Naive thymus-derived CD8-positive, alpha-beta T cell (primary cell): ENCODE measurements at places on chromosomes 6 and 20.
A peak's percentile ranks its signal among the peaks of the same experiment; 100 is the strongest.

GRCh38 chr6:12235341-12235740 is 54.8 kb upstream of the EDN1 start:
- no peak for DNase-seq

DNA sequence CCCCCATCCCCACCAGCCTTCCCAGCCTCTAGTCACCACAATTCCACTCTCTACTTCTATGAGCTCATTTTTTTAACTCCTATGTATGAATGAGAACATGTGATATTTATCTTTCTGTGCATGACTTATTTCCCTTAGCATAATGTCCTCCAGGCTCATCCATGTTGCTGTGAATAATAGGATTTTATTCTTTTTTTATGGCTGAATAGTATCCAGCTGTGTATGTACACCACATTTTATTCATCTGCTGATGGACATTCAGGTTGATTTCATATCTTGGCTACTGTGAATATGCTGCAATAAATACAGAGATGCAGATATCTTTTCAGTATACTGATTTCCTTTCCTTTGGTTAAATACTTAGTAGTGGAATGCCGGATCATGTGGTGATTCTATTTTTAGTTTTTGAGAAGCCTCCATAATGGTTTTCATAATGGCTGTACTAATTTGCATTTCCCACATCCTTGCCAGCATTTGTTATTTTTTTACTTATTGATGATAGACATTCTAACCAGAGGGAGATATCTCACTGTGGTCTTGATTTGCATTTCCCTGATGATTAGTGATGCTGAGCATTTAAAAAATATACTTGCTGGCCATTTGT is 194.9 kb downstream of the PACRG start:
- no peak for DNase-seq

DNA sequence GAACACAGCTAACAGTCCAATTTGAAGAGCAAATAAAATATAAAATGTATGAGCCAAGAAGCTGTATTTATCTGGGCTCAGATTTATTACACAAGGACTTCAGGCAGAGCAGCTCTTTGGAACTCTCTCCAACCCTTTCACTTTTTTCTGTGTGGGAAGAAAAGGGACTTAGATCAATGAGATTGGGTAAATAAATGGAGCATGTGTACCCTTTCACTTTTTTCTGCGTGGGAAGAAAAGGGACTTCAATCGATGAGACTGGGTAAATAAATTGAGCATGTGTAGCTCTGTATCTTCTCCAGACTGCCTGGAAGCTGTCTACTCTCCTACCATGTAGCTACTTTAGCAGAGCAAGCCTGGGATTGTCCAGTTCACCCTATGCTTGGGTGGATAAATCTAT is 10.7 kb downstream of the SLC17A3 start:
- DNase-seq, result no peak

- no peak for DNase-seq
Measured at GRCh38 chr20:57180954-57181353, 85.5 kb downstream of the BMP7 start.

- DNase-seq, result no peak
Measured at GRCh38 chr6:136887953-136888352, 34.1 kb upstream of the SLC35D3 start.

DNA sequence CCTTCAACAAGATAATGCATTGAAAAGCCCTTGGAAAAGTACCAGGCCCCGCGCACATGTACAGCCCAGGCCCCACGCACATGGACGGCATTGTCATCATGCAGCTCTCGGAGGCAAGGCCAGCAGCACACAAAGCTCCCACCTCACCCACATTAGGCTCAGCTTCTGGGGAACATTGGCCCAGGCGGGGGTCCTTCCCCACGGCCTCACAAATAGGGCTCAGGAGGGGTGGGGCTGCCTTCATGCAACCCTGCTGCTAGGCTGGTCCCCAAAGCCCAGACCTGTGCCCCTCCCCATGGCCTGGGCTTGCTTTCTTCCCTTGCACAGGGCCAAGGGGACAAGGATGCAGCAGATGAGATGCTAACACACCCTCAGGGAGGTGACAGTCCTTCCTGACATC is 26.7 kb downstream of the NPEPL1 start:
- peak; percentile 12 for DNase-seq

- DNase-seq, result no peak
Measured at GRCh38 chr6:46949632-46950280, 28.0 kb upstream of the ADGRF5 start.

- no peak for DNase-seq
Measured at GRCh38 chr6:36700831-36701230, 3.2 kb downstream of the RAB44 start.

DNA sequence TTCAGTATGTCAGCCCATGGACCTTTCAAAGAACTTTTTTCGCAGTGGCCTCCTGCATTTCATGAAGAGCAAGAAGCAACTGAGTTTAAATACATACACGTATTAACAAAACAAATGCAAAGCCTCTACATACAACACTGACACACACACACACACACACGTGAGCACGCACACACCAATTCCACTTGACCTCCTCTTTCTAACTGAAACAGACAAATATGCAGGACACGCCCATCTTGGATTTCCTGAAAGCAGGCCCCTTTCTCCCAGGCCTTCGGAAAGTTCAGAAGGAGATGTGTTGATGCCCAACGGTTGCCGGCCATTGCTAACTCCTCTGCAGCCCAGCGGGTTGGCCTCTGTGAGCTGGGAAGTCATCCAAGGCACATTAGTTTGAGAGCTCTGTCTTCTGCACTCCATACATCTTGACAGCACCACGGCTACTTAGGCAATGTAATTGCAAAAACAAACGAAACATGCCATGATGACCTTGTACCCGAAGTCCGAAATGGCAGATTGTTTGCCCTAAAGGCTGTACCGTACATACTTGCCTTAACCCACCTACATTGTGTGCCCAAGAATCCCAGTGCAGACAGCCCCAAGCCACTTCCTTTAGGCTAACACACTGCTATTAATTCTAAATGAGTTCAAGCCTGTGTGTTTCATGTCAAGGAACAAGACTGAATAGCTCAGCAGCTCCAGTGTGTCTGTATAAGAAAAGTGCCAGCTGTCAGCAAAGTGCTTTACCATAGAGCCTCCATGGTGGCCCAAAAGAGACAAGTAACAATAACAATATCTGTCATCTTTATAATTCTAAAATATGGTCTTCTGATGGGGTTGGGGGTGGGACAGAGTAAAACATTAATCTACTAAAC is 138.8 kb upstream of the RNF217 start:
- no peak for DNase-seq

GRCh38 chr6:139378882-139379341 is 4.5 kb upstream of the CITED2 start:
- DNase-seq, result no peak

DNA sequence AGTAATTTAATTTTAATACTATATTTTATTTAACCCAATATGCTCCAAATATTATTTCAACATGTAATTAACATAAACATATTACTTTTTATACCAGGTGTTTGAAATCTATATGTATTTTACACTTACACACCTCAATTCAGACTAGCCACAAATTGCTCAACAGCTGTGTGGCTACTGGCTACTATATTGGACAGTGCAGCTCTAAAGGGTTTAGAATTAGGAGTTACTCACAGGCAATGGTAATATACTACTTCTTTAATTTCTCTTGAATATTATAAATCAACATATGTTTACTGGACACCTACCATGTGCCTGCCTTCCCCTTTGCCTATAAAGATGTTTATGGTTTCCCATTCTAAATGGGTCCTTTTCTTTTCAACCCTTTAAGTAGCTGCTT is 2.3 kb downstream of the MTRF1L start:
- no peak for DNase-seq

DNA sequence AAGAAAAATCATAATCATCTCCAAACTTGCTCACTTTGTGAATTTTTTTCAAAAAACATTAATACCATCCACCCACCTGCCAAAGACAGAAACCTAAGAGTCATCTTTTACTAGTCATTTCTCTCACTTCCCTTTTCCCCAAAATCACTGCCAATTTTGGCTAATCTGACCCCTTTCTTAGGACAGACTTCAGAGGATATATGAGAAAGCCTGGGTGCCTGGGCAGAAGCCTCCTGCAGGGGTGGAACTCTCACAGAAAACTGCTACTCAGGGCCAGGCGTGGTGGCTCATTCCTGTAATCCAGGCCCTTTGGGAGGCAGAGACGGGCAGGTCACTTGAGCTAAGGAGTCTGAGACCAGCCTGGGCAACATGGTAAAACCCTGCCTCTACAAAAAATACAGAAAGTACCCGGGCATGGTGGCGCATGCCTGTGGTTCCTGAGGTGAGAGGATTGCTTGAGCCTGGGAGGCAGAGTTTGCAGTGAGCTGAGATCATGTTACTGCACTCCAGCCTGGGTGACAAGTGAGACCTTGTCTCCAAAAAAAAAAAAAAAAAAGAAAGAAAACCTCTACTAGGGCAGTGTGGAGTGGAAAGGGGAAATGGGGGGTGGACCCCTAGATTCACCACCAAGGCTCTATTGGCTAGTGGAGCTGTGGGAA is 3.8 kb downstream of the DEK start:
- no peak for DNase-seq

GRCh38 chr6:25961619-25962148 is 918 bp upstream of the TRIM38 start:
- no peak for DNase-seq

GRCh38 chr6:101700655-101701054 is 307.1 kb downstream of the GRIK2 start:
- no peak for DNase-seq

DNA sequence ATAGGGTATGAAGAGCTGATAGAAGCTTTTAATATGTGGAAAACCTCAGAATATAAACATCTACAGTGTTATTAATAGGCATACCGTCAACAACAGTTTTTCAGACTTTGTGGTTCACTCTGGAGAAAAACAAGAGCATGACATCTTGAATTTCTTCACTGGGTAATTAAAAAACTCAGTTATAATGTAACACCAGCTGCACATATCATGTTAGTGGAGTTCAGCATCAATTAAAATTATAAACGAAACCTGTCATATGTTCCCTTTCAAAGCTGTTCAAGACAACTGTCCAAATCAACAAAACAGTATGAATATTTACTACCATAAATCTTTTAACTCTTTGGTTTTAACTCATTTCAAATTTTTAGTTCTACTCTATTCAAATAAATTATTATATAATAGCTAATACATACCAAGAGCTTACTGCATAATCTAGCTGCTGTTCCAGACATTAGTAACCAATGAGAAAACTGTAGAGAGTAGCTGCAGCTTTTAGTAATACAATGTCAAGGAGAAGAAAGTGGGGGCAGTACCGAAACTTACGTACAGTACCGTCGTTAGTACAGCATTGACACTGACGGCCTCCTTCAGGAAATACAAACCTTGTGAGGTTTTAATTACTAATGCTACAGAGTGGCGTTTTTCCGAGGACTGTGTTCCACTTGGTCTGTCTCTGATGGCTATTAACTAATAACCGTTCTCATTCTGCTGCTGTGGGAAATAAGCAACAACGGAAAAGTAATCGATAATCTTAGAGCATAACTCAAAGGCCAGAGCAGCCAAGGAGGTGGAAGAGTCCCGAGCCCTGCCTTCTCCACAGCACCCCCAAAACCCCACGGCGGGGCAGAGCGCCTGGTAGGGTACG is 532 bp upstream of the PM20D2 start:
- peak; percentile 1 for DNase-seq

- DNase-seq, result no peak
Measured at GRCh38 chr20:41508335-41508734, 109.8 kb downstream of the CHD6 start.

- DNase-seq, result no peak
Measured at GRCh38 chr6:20204512-20204894, 7.8 kb downstream of the MBOAT1 start.

DNA sequence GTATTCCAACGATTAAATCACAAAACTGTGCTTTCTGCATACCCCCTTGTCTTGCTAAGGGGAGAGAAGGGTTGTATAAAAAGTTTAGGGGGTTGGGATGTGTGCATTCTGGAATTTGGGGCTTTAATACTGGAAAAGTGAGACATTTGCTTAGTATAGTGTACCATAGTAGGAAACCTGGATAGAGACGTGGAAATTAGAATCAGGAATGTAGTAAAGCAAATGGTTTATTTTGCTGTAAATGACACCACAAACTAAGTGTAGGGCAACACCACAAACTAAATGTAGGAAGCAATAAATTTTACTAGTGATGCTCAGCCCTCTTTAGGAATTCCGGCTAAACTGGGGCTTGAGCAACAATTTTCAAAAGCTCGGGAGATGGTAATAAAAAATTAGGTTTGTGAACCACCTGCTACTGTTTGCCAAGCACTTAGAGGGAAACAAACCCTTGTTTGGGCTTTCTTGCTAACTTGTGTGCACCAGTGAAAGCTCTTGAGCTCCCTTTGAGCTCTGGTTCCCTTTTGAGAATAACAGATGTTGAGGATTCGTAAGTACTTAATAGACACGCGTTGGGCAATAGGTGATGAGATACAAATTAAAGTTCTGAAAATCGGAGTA is 13.8 kb downstream of the BRD2 start:
- DNase-seq, result no peak

- DNase-seq, result no peak
Measured at GRCh38 chr20:6034134-6034969, 19.5 kb downstream of the LRRN4 start.

- no peak for DNase-seq
Measured at GRCh38 chr6:149761438-149761837, 11.9 kb downstream of the PCMT1 start.
